ENCODE measurements at places on chromosomes 2 and 18. TPM values are rescaled to one million over a fixed set of nuclear protein-coding genes. Genes with fewer than 3 reads are reported as not detected.

DNA sequence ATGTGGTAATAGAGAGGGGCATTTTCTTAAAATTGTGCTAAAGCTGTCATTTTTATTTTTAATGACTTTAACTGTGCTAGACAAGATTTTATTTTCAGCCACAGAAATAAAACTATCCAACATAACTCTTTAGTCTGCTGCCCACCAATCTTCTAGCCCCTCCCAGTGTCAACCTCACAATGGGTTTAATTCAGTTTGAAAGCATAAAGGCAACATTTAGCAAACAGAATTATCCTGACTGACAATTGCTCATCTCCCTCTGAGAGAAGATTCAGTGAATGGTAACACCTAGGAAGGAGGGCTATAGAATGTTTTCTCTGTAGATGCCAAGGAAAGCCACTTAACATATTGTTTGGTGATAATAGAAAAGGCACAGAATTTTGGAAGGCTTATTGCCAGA, 5.2 kb downstream of the ERMN start:
- peaks cover 12% of the 10 kb centered on the region for H3K36me3 ChIP-seq
- H3K4me1 ChIP-seq: peaks cover 15% of the 10 kb centered on the region
- no peak overlapping the region for H3K4me3 ChIP-seq
- H3K27ac ChIP-seq: no peak overlapping the region
- DNase-seq: no peak
- H3K27me3 ChIP-seq: no peaks in the 10 kb centered on the region

The TUBA3D gene
- total RNA-seq: not detected

DNA sequence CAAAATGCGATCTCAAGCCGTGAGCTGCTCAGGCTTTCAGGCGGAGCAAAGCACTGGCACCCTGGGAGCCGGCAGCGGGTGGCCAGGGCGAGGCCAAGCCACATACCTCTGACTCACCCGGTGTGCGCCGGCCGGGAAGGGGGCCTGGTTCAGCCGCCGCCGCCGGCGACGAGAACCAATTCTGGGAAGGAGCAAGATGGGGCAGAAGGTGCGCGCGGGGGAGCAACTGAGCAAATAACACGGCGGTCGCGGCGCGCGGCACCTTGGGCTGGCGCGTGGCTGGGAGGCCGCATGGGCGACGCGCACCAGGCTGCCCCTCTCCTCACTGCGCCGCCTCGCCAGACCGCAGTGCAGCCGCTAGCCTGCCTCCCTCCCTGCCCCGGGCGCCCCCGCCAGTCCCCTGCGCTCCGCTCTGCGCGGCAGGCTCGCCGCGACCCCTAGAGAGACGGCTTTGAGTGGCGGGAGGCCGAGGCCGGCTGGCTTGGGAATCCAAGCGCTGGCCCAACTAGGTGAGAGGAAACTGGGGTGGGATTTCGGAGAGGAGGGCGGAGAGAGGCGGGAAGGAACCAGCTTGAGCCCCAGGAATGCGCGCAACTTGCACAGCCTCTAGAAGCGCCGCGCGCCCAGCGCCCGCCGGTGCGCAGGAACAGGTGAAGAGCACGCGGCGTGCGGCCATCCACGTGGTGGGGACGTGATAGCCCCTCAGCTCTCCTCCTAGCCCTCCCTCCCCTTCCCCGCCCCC, 3.2 kb downstream of the NRP2 start:
- H3K4me3 ChIP-seq: peak overlapping the region; percentile 65
- H3K4me1 ChIP-seq: peaks cover 39% of the 10 kb centered on the region
- peaks cover 76% of the 10 kb centered on the region for H3K27me3 ChIP-seq
- no peaks in the 10 kb centered on the region for H3K36me3 ChIP-seq

DNA sequence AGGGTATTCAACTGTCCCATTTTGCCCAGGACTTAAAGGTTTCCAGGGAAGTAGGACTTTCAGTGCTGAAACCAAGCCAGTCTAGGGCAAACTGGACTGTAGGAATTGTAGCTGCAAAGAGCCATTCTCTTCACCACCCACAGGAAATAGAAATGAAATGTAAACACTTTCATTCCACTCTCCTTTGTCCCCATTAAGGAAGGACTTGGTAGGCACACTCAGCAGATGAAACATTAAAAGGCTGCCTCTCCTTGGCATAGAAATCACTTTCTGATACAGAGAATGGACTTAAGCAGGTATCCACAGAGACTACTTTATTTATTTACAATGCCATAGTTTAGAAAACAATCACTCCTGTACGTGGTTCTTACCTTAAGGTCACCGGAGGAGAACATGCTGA, 102.9 kb upstream of the CCDC195 start:
- no peak for DNase-seq
- no peak overlapping the region for H3K4me3 ChIP-seq
- H3K27me3 ChIP-seq: no peaks in the 10 kb centered on the region
- H3K36me3 ChIP-seq: peaks cover 80% of the 10 kb centered on the region
- peak overlapping the region; percentile 15 for H3K27ac ChIP-seq
- H3K4me1 ChIP-seq: no peaks in the 10 kb centered on the region

DNA sequence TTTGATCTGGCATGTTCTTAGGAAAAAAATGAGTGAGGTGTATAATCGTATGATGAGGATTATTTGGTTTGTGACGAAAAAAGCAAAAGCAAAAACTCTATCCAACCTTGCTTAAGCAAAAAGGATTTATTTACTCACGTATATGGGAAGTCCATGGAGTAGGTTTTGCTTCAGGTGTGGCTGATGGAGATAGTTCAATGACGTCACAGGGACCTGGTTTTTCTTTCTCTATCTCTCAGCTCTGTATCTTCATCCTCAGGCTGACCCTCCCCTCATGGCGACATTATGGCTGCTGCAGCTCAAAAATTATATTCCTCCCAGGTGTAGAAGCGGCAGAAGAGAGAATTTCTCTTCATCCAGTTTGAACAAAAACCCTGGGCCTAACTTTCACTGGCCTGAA, 8.9 kb downstream of the TMSB10 start:
- no peak for DNase-seq
- H3K4me3 ChIP-seq: no peak overlapping the region
- H3K27me3 ChIP-seq: no peaks in the 10 kb centered on the region
- peaks cover 40% of the 10 kb centered on the region for H3K4me1 ChIP-seq
- no peak overlapping the region for H3K27ac ChIP-seq

DNA sequence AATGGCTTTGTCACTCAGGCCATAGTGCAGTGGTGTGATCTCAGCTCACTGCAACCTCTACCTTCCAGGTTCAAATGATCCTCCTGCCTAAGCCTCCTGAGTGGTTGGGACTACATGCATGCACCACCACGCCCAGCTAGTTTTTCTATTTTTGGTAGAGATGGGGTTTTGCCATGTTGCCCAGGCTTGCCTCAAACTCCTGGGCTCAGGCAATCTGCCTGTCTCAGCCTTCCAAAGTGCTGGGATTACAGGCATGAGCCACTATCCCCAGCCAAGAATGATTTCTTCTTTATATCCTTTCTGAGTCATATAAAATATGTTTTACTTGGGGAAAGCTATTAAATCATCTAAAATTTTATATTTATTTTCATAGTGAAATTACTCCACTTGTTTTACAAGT, 61.3 kb downstream of the CYBRD1 start:
- H3K27ac ChIP-seq: no peak overlapping the region
- no peaks in the 10 kb centered on the region for H3K4me1 ChIP-seq
- DNase-seq: no peak
- H3K36me3 ChIP-seq: no peaks in the 10 kb centered on the region
- H3K4me3 ChIP-seq: no peak overlapping the region

- no peak overlapping the region for H3K27ac ChIP-seq
- no peak overlapping the region for H3K4me3 ChIP-seq
- no peaks in the 10 kb centered on the region for H3K27me3 ChIP-seq
- no peaks in the 10 kb centered on the region for H3K36me3 ChIP-seq
- DNase-seq: no peak
These were observed 407.8 kb downstream of the CDH2 start for GRCh38 chr18:27769152-27769551.

GRCh38 chr18:57107140-57107832, 39.6 kb upstream of the BOD1L2 start:
- H3K4me1 ChIP-seq: peaks cover 4% of the 10 kb centered on the region
- no peak overlapping the region for H3K4me3 ChIP-seq
- peak; percentile 24 for DNase-seq
- H3K27me3 ChIP-seq: peaks cover 3% of the 10 kb centered on the region

The DSEL gene
- total RNA-seq: 0.05 TPM

DNA sequence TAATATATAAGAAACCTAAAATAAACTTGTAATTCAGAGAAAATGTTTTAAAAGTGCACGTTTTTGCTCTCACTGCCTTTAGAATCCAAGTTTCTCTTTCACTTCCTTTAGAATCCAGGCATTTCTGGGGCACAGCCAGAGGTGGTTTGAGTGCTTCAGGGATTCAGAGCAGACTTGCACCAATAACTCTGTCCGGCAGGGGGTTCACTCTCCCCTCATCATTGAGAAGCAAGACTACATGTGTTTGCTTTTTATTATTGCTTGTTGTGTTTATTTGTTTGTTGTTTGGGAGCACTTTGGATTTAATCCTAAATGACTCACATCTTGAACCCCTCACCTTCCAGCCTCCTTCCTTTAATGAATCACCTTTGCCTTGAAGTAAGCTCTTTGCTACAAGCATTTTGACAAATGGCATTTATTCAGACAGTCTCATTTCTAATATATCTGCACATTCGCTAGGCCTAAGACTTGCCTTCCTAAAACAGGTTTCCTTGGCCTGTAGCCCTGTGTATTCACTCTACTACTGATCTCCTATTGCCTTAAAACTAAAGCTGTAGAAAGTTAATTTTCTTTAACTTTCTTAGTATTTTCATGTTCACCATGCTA, 233.5 kb upstream of the ATP5MC3 start:
- H3K27me3 ChIP-seq: peaks cover 4% of the 10 kb centered on the region
- H3K4me3 ChIP-seq: no peak overlapping the region
- no peaks in the 10 kb centered on the region for H3K4me1 ChIP-seq
- peak; percentile 23 for DNase-seq
- no peak overlapping the region for H3K27ac ChIP-seq

The AMER3 gene
- not detected for total RNA-seq

- H3K27ac ChIP-seq: no peak within 1 kb of the TSS
- no peaks in the 10 kb centered on the region for H3K27me3 ChIP-seq
- H3K4me3 ChIP-seq: no peak within 1 kb of the TSS
These were observed at the start of gene DPP10 for GRCh38 chr2:114442510-114442909. Gene DPP10 (plus strand): TSS chr2:114442641.

The TMEM185B gene
- 25.6 TPM for total RNA-seq

The CD8A gene
- total RNA-seq: 667 TPM

- no peak for DNase-seq
- no peak overlapping the region for H3K4me3 ChIP-seq
- H3K27me3 ChIP-seq: no peaks in the 10 kb centered on the region
These were observed 111.2 kb upstream of the ST6GAL2 start for GRCh38 chr2:106997204-106997603.

DNA sequence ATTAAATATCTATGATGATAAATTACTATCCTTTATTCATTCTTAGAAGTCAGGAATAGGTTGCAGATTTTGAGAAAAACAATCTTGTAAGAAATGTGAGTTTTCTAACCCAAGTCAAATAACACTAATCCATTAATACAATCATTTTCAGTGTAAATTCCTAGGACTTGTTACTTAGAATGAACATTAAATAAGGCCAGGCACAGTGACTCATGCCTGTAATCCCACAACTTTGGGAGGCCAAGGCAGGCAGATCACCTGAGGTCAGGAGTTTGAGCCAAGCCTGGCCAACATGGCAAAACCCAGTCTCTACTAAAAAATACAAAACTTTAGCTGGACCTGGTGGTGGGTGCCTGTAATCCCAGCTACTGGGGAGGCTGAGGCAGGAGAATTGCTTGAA, 45.8 kb upstream of the CDKL4 start:
- no peak overlapping the region for H3K27ac ChIP-seq
- H3K36me3 ChIP-seq: peaks cover 2% of the 10 kb centered on the region
- H3K4me3 ChIP-seq: no peak overlapping the region
- H3K27me3 ChIP-seq: no peaks in the 10 kb centered on the region
- no peaks in the 10 kb centered on the region for H3K4me1 ChIP-seq
- no peak for DNase-seq

DNA sequence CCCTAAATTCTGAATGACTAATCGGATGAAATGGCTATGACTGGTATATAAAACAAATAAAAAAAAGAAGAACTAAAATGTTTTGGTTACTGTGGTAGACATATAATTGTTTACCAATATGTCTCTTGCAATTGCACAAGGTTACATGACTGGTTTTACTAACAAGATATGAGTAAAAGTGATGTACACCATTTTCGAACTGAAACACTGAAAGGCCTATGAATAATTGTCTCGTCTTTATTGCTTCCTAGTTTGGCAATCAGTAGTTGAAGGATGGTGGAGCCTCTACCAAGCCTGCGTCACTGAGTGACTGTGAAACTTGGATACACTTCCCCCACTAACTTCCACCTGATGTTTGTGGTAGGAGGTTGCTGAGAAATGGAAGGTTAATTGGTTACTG, 16.5 kb downstream of the CDH19 start:
- H3K27me3 ChIP-seq: no peaks in the 10 kb centered on the region
- no peak overlapping the region for H3K4me3 ChIP-seq
- DNase-seq: no peak
- no peak overlapping the region for H3K27ac ChIP-seq

- peaks cover 5% of the 10 kb centered on the region for H3K27me3 ChIP-seq
- DNase-seq: no peak
- no peaks in the 10 kb centered on the region for H3K36me3 ChIP-seq
These were observed 29.3 kb upstream of the MEP1B start for GRCh38 chr18:32160547-32160946.

- peaks cover 5% of the 10 kb centered on the region for H3K4me1 ChIP-seq
- no peak overlapping the region for H3K4me3 ChIP-seq
- H3K36me3 ChIP-seq: no peaks in the 10 kb centered on the region
- H3K27me3 ChIP-seq: no peaks in the 10 kb centered on the region
- DNase-seq: peak; percentile 30
These were observed 153.4 kb downstream of the GPD2 start for GRCh38 chr2:156589381-156590079.

DNA sequence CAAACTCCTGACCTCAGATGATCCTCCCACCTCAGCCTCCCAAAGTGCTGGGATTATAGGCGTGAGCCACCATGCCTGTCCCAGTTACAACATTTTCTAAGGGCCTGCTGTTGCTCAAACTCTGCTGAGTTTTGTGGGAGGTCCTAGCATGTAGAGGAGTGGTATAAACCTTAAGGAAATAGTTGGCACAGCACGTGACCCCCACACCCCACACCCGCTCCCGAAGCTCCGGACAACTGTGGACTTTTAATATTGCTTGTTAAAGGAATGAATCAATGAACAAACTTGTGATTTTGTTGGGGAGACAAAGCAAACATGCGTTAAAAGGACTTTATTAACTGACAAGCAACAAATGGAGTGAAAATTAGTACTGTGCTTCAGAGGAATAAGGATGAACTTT, 137.8 kb upstream of the GATA6 start:
- H3K4me3 ChIP-seq: no peak overlapping the region
- H3K36me3 ChIP-seq: no peaks in the 10 kb centered on the region
- no peaks in the 10 kb centered on the region for H3K27me3 ChIP-seq
- H3K27ac ChIP-seq: no peak overlapping the region

The FABP1 gene
- total RNA-seq: not detected

The SKA1 gene
- 46.3 TPM for total RNA-seq

- no peak for DNase-seq
- no peak overlapping the region for H3K27ac ChIP-seq
- no peak overlapping the region for H3K4me3 ChIP-seq
- H3K4me1 ChIP-seq: no peaks in the 10 kb centered on the region
These were observed 194.5 kb downstream of the TNS1 start for GRCh38 chr2:217808326-217808725.

GRCh38 chr2:101829429-101829828, 131.9 kb downstream of the MAP4K4 start:
- peak overlapping the region; percentile 47 for H3K27ac ChIP-seq
- peaks cover 62% of the 10 kb centered on the region for H3K4me1 ChIP-seq
- H3K4me3 ChIP-seq: no peak overlapping the region
- no peak for DNase-seq
- H3K27me3 ChIP-seq: no peaks in the 10 kb centered on the region

GRCh38 chr18:26457611-26458353, 90.6 kb downstream of the KCTD1 start:
- no peak overlapping the region for H3K27ac ChIP-seq
- H3K4me1 ChIP-seq: peaks cover 9% of the 10 kb centered on the region
- H3K27me3 ChIP-seq: no peaks in the 10 kb centered on the region
- H3K36me3 ChIP-seq: no peaks in the 10 kb centered on the region
